ENCODE measurements at places on chromosomes 4 and X.

GRCh38 chrX:138001226-138001625 lies 435.3 kb downstream of the ZIC3 start:
- no peak for DNase-seq

GRCh38 chrX:47179928-47180255 lies 13.7 kb upstream of the UBA1 start:
- no peak for DNase-seq

- no peak for DNase-seq
Observed at GRCh38 chr4:72513227-72513626, 55.8 kb downstream of the ADAMTS3 start.

GRCh38 chr4:5798462-5798861 lies 87.5 kb downstream of the EVC start:
- no peak for DNase-seq

DNA sequence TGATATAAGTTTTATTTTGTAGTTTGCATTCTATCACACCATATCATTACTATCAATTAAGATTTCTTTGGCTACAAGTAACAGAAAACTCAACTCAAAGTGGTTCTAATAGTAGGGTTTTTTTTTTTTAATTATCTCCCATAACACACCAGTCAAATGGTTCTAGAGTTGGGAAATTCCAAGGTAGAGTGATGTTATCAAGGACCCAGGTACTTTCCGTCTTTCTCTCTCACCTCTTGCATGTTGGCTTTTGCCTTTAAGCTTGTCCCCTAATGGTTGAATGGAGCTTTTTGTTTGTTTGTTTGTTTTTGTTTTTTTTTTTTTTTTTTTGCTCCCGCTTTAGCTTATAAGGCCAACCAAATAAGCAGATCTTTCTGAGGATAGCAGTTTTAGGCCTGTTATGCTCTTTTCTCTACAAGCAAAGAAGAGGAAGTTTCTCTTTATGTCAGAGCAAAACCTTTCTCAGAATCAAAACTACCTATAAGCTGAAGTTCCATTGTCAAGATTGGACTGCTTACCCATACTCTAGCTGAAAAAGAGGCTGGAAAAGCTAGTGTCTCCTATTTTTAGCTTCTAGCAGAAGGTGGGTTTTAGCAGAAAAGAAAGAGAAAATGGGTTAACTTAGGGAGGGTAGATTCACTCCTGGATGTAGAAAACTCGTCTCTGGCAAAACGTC lies 177.5 kb downstream of the EDA start:
- no peak for DNase-seq

GRCh38 chr4:6525474-6525873 lies 49.5 kb upstream of the MAN2B2 start:
- no peak for DNase-seq

GRCh38 chr4:6768539-6768905 lies 14.0 kb upstream of the KIAA0232 start:
- DNase-seq = no peak

GRCh38 chr4:52780617-52781354 lies 29.6 kb upstream of the ERVMER34-1 start:
- no peak for DNase-seq

DNA sequence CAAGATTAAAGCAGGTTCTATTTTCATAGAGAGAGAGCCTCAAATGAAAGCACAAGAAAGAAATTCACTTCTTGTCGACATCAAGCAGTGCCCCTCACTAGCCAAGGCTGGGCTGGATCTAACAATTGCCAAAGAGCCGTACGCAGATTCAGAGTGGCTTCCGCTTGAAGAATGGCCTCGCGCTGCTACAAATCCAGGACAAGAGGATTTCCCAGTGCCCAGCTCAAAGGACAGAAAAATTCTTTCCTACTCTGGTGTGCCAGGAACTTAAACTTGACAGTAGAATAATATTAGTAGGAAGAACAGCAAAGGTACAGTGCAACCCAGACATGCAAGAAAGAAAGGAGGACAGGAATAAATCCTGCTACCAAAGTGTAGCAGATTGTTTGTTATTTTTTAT lies 56.5 kb upstream of the PPARGC1A start:
- no peak for DNase-seq

GRCh38 chrX:17174671-17175070 lies 200.3 kb upstream of the NHS start:
- DNase-seq = no peak

DNA sequence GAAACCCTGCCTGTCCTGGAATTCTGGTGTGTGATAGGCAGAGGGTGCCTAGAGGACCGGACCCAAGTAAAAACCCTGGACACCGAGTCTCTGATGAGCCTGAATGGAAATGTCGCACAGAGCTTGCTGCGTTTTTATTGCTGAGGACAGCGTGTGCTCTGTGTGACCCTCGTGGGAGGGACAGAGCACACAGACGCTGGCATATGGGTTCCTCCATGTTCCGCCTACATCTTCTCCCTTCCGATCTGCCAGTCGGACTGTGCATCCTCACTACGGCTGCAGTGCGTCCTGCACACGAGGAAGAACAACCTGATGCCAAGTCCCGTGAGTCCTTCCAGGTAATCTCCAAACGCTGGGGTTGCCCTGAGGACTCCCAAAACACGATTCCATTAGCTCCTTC lies 68.3 kb downstream of the AFAP1 start:
- no peak for DNase-seq

- DNase-seq = no peak
Observed at GRCh38 chrX:1578511-1579173, 12.8 kb upstream of the AKAP17A start.

DNA sequence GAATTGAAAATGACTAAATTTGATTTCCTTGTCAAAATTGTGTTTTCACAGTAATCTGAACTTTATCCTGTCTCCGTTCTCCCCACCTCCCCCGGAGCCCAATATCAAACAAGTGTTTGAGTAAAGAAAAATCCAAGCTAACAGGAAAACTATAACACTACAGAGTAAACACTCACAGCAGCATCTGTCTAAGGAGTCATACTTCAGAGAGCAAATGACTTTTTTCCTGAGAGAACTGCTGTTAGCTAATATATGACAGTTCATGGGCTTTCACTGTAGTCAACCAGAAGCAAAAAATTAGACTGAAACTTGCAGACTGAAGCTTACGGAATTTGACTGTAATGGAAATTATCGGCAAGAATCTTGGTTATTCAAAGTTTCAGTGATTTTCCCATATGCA lies 321.7 kb downstream of the ANKRD50 start:
- DNase-seq = no peak

DNA sequence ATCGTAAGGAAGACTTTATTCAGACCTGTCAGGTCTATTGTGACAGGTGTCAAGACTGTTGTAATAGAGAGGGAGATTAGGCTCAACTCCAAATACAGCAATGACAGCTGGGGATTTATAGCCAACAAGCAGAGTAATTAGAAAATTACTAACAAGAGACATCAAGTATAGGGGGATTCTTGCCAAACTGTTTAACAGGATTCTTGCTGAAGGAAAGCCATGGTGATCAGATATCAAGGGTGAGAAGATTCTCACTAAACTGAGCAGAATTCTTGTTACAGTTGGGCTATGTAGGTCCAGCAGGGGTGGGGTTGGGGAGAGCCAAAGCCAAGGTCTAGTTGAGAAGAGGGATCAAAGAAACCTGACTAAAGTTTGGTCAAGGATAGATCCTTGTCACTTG lies 461.0 kb upstream of the GALNT7 start:
- DNase-seq = peak; percentile 27

GRCh38 chr4:156710365-156711192 lies 261.0 kb downstream of the PDGFC start:
- DNase-seq = no peak

DNA sequence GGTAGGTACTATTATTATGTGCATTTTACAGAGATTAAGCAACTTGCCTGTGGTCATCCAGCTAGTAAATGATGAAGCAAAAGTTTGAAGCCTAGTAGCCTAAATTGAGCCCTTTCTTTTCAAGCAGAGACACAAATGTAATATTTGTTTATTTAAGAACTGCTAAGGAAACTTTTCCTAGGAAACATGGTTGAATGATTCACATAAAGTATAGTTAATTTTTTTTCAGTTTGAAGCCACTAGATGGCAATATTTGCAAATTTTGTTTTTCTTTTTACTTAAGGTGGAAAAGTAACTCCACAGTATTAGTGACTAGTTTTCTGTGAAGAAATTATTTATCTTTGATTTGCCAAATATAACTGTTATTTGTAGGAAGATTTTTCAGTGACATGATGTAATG lies 52.8 kb upstream of the ANKRD17 start:
- no peak for DNase-seq

- DNase-seq = no peak
Observed at GRCh38 chr4:53889326-53890055, 174.9 kb downstream of the CHIC2 start.

DNA sequence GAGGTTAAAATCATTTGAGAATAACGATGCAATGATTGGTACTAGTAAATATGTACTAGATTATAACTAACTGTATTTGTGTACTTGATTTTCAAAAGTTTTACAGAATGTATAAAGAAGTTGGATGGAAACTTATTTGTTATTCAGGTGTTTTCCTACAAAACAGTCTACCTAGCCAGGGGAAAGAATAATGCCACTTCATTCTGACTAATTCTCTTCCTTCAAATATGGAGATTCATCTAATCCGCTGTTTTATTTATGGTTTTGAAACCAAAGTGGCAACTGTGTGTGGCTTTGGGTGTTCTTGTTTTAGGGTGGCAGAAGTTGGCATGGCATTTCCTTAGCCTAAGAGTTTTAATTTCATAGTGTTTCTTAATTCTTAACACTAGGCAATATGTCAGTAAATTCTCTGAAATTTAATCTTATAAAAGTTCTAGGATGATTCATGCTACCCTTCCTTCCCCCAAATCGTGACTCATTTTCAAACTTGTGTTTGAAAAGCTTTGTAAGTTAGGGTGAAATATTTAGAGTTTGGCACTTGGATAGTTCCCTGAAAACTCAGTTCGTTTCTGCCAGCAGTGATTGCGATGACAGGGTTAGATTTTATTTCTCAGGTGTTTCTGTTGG lies 62.6 kb downstream of the DCLK2 start:
- no peak for DNase-seq

GRCh38 chr4:150852216-150852615 lies 162.9 kb downstream of the LRBA start:
- DNase-seq = no peak

DNA sequence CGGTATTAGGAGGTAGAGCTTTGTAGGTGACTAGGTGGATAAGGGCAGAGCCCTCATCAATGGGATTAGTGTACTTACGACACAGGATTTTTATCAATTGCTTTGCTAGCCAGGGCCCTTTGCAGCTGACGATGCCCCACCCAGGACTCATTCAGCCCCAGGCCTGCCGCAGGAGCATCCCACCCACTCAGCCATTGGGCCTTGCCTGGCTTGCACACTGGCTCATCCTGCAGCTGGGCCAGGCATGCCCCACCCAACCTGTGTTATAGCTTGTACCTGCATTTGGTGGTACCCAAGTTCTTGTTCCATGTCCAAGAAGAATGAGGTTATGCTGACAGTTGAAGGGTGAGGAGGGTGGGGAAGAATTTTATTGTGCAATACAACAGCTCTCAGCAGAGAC lies 317.5 kb downstream of the PPARGC1A start:
- DNase-seq = no peak

- DNase-seq = no peak
Observed at GRCh38 chr4:160772668-160773067, 1391.1 kb downstream of the FSTL5 start.

DNA sequence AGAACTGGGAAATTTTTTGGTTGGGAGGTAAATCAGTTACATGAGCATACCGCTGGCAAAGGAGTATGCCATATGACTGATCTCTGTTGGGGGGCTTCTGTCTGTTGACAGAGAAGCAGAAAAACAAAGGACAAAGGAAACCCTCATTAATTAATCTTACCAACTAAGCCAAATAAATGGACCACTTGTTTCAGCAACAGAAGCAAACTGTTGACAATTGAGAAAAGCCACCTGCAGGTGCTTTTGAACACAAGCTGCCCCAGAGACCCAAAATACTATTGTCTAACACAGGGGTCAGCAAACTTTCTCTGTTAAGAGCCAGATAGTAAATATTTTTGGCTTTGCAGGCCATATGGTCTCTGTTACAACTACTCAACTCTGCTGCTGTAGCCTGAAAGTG lies 7.0 kb upstream of the FRYL start:
- no peak for DNase-seq

DNA sequence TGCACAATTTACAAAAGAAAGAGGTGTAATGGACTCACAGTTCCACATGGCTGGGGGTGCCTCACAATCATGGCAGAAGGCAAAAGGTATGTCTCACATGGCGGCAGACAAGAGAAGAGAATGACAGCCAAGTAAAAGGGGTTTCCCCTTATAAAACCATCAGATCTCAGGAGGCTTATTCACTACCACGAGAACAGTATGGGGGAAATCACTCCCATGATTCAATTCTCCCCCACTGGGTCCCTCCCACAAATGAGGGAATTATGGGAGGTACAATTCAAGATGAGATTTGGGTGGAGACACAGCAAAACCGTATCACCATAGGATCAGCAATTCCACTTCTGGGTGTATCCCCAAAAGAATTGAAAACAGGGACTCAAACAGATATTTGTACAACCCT lies 97.5 kb upstream of the STX18 start:
- DNase-seq = no peak

- no peak for DNase-seq
Observed at GRCh38 chr4:7295911-7296660, 103.7 kb downstream of the SORCS2 start.

DNA sequence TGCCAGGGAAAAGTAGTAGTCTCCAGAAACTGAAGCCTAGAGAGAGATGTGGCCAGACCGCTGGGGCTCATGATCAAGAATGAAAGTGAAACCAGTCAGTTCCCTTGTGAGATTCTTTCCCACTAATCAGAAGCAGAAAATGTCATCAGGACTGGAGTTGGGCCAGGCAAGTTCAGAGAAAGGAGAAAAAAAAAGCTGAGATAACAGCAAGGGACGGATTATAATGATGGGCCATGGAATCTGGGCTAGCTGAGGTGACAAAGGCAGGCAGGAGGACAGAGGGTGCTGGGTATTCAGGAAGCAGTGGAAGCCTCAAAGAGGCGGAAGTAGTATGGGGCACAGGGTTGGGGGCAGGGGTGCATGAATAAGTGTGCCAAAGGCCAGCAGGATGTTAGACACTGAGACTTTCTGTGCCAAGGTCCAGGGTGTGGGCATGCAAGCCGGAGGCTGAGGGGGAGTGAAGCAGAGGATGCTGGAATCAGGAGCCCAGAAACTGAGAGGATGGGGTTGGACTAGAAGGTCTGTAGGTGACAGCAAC lies 2.5 kb downstream of the CXorf38 start:
- DNase-seq = no peak

- no peak for DNase-seq
Observed at GRCh38 chr4:15378062-15378461, 49.8 kb upstream of the C1QTNF7 start.

DNA sequence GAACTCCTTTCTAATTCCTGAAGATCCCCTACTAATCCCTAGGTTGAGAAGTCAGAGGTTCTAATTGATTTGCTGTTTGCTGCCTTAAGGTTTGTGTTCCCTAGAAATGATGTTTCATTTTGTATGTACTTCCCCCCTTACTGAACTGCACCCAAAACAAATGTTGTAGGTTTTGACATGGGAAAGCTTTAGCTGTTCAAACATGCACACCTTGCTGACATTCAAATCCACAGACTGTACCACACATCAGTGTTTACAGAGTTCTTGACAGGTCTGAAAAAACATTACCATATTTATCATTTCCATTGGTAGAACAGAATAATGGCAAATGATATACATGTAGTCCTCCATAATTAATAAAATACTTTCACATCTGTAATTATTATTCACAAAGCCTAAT lies 18.2 kb downstream of the EGF start:
- DNase-seq = no peak
